Stomach (tissue), 19 donors: ENCODE measurements at places on chromosomes 7 and 10.

DNA sequence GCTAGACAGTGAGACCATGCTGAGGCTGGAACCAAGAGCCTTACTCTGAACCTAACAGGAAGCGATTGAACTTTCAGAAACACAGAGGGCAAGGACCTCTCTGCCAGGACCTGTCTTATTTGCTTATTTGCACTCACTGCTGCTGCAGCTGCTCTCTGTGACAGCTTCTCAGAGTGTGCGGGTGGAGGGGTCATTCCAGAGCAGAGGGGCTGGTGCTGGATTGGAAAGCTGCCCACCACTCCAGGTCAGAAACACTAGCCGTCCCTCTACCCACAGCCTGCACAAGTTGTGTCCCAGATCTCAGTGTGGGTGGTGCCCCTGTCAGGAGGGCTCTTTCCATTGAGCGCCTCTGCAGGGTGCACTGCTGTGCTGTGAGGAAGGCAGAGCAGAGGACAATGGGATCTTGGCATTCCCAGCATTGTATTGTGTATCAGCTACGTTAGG lies 126.2 kb downstream of the CCNY start:
- no peak for DNase-seq

- no peak for DNase-seq
Observed at GRCh38 chr10:70093335-70093944, 39.2 kb downstream of the AIFM2 start.

DNA sequence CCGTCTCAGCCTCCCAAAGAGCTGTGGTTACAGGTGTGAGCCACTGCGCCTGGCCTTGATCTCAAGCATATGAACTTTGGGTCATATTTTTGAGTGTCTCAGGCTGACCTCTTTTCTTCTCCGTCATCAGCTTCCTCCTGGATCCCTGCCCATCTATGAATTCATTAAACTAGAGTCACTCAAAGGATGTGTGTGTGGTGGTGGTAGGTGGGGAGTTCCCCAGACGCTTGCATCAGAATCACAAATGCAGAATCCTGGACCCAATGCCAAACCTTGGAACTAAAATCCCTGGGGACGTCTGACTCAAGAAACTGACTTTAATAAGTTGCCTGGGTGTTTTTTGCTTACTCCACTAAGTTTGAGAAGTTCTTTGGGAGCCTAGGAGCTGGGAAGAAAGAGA lies 6.7 kb upstream of the CREB5 start:
- DNase-seq = no peak

DNA sequence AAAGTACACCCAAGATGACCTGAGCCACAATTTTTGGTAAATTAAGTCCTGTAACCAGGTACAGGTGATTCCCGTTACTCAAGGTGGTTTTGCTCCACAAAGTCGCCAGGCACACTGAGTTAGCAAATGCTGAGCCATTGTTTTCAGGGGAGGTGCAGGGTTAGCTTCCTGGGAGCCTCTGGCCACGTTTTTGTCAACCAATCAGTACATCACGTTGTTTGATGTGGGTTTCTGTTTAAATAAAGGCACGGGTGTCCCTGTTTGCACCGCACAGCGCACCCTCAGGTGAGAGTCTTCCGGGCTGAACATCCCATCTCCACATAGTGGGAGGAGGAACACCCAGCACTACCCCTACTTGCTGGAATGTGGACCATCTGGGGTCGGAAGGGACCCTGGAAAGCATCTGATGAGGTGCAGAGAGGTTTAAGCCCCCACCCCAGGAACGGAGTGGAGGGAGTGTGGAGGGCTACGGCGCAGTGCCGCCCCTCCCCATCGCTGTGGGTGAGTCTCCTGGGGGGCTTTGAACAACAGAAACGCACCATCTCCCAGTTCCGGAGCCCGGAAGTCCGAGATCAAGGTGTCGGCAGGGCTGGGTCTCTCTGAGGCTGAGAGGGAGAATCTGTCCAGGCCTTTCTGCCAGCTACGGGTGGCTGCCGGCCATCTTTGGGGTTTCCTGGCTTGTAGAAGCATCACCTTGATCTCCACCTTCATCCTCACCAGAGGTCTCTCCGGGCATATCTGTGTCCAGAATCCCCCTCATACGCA lies 42.5 kb downstream of the PRKAG2 start:
- no peak for DNase-seq

DNA sequence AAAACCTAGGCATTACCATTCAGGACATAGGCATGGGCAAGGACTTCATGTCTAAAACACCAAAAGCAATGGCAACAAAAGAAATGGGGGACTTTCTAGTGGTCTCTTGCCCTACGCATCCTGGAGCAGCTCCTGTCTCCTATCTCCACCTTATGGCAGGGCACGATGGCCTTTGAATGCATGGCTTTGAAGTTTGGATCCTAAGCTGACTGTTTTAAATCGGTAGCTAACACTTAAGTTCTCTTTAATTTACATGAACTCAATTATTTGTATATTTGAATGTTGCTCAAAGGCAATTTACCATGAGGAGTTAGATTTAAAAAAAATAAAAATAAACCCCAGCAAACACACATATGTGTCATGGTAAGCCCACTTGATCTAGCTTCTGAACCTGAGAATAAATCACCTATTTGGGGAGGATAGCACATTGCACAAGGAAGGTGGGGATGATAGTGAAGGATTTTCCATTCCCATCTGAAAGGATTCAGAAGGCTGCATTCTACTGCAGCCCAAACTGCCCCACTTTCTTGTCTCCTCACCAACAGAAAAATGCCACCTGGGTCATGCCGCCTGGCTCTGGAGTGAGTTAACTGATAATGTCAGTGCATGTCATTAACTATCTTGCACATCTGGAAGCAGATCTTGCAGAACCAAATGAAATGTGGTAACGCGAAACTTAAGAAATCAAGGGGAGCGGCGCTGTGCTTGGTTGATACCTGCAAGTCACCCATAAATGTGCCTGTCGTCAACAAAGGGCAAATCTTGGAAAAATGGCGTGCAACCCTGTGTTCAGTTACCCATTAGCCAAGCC lies 12.4 kb downstream of the KLF6 start:
- DNase-seq = no peak

- DNase-seq = peak; percentile 62
Observed at GRCh38 chr10:49161411-49161997, 26.7 kb downstream of the TMEM273 start.

GRCh38 chr10:132396494-132397035 lies 435 bp upstream of the PWWP2B start:
- DNase-seq = peak; percentile 75

- DNase-seq = no peak
Observed at GRCh38 chr10:7965457-7965856, 89.0 kb upstream of the GATA3 start.

- no peak for DNase-seq
Observed at GRCh38 chr7:121755286-121755685, 117.7 kb upstream of the PTPRZ1 start.

DNA sequence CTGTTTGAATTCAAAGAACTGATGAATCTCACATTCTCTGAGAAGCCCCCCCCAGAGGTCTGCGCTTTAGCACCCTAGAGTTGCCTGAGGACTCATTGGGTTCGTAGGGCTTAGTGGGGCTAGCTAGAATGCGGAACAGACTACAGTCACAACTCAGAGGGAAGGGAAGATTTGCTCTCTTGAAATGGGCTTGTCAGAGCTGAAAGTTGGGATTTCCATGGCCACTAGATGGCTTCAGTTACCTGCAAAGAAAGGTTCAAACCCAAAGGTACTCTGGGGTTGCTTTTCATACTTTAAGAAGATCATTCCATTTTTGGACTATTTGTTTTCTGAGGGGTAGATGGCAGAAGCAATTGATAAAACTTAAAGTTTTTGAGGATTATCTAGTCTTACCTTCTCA lies 205.0 kb downstream of the BBS9 start:
- DNase-seq = peak; percentile 28

- DNase-seq = no peak
Observed at GRCh38 chr10:100100651-100101184, 19.0 kb upstream of the CPN1 start.

DNA sequence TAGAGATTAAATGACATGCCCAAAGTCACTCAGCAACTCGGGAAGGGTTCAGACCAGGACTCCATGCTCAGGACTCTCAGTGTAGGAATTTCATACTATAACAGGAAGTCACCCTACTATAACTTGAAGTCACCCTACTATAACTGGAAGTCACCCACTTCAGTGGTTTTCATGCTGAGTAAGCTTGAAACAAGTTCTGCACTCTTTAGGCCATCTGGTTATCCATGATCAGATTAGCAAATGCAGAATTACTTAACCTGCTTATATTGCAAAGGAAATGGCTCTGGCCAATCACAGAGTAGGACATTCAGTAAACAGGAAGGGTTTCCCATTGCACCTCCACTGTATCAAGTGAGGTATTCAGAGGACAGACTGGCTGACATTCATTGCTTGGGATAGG lies 1240.4 kb downstream of the GATA3 start:
- no peak for DNase-seq

- DNase-seq = no peak
Observed at GRCh38 chr7:94389381-94389780, 5.3 kb upstream of the COL1A2 start.

GRCh38 chr7:132249256-132249971 lies 326.9 kb downstream of the PLXNA4 start:
- DNase-seq = peak; percentile 45

- DNase-seq = no peak
Observed at GRCh38 chr10:112912410-112912928, 37.6 kb upstream of the TCF7L2 start.

- no peak for DNase-seq
Observed at GRCh38 chr10:74437822-74438221, 286.8 kb downstream of the ADK start.
